ENCODE measurements at places on chromosomes 16 and 17.

DNA sequence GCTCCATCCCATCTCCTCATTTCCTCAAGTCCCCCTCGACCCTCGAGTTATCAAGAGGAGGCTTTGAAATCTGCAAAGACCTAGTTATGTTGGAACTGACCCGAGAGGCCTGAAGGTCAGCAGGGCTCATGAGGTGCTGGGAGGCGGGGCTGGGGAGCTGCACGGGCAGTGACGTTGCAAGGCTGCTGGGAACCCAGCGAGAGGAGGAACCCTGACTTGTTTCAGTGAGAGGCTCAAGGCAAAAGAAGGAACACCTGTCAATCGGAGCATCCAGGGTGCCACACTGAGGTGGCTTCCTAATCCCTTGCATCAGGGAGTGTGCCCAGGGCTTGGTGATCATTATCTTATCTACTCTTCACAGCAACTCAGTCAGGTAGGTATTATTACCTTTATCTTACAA lies 86.9 kb downstream of the CDH11 start:
- no peak for DNase-seq

DNA sequence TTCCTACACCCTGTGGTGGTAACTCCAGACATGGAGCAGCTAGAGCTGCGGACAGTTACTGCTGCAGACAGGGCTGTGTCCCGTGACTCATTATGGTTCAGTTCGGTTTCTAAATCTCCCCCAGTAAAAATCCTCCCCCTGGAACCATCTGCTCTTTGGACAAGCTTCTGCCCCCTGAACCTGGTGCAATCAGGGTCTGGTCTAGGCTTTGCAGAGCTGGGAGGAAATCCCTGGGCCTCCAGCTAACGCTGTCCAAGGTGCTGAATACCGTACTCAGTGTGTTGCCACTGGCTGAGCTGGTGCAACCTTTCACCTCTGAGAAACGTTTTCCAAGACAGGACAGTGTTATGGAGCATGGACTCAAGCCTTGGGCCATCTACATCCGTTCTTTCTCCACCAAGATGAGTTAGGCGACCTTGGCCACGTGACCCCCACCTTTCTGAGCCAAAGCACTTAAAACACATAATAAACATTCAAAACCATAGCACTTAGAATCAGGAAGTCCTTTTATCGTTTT lies 142.0 kb downstream of the CPPED1 start:
- DNase-seq: no peak

DNA sequence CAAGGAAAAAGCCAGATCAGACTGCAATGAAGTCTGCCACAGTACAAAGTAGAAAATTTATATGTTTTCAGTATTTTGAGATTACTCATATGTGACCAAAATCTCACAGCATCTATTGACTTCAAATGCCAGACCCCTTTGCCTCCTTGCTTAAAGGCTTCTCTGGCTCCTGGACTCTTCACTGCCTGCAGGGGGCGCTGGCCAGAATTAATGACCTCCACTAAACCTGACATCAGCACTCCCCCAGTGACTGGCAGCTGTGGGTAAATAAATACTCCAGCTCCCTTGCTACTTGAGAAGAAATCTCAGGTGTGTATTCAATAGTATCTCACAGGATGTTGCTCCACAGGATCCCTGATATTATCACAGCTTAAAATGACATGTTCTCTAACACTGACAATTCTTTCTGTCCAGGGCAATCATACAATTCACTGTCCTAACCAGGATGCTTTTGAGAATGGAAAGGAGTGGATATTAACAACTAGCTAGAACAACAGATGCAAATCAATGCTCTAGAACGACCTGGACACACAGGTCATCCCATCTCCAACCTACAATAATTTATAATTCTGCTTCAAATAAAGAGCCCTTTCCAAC lies 4.0 kb downstream of the BECN1 start:
- DNase-seq: no peak

GRCh38 chr17:40695874-40696472 lies 7.6 kb downstream of the KRT24 start:
- DNase-seq: no peak

DNA sequence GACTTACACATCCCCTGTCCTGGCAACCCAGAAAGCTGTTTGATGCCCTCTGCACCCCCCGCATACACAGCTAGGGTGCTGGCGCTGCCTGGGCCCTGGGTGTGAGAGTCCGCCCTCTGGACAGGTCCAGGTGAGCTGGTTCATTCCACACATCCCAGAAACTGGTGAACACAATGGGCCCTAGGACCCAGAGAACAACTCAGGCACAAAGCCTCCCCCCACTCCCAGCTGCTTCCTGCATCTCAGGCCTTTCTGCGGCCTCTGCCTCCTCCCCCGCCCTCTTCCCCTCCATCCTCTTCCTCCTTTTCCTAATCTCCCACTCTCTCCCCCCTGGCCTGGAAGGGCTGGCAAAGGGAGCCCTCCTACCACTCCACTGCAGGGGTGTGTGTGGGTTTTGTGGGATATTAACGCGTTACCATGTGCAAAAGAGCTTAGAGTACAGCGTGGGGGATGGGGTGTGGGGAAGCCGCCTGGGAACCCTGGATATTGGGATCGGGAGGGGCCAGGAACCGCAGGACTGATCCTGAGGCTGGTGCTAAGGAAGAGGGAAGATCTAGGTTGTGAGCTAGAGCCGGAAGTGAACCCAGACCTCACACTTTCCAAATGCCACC lies 1.6 kb upstream of the PPP1R9B start:
- peak; percentile 98 for DNase-seq

DNA sequence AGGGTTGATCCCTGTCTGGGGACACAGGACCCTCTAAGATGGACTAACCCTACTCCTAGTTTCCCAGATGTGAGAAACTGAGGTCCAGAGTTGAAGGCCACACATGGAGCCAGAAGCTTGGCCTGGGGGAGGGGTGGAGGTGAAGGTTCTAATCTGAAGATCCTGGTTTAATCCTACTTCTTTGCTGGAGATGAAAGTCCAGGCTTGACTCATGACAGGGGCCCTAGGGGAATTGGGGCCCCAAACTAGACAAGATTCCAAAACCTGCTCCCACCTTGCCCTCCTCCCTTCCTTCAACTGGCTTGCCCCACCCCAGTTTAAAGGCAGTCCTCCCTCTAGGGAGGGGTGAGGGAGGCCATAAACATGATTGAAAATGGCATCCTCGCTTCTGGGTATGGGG lies 21.6 kb downstream of the IGF2BP1 start:
- DNase-seq: no peak

DNA sequence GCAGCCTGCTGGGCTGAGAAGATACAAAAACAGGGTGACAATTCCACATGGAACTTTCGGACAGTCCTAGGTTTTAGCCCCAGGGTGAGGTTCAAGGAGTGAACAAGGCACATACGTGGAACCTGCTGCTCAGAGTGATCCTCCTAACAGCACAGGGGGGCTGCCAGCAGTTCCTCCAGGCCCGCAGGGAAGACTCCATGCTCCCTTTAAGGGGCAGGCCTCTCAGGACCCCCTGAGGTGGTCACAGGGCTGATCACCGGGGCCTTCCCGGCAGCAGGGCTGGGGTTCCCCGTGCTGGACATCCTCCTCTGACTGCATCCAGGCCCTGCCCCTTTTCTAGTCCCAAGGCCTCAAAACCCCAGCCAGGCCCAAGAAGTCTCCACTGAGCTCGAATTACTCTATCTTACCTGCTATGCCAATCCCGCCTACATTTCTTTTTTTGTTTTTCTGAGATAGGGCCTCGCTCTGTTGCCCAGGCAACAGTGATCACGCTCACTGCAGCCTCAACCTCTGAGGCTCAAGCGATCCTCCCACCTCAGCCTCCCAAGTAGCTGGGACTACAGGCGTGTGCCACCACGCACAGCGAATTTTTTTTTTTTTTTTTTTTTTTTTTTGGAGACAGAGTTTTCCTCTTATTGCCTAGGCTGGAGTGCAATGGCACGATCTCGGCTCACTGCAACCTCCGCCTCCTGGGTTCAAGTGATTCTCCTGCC lies 10.4 kb downstream of the CANT1 start:
- no peak for DNase-seq

- DNase-seq: no peak
These were observed 99.5 kb upstream of the CDC42EP4 start for GRCh38 chr17:73411313-73411747.

DNA sequence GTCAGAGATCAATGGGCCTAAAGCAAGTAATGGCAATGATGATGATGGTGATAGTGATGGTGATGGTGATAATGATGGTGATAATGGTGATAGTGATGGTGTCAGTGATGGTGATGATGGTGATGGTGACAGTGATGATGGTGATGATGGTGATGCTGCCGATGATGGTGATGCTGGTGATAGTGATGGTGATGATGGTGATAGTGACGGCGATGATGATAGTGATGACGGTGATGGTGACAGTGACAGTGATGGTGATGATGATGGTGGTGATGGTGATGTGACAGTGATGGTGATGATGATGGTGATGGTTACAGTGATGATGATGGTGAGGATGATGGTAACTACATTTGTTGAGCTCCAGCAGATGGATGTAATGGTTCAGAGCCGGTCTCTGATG lies 30.8 kb upstream of the OR4D1 start:
- no peak for DNase-seq

- no peak for DNase-seq
These were observed 16.7 kb downstream of the ASGR2 start for GRCh38 chr17:7097940-7098339.

Measured in H54 (cell line).